NCI-H1436 (cell line): ENCODE measurements at places on chromosomes 4 and X.

- no peak for DNase-seq
Observed at GRCh38 chrX:38166478-38167083, 54.1 kb downstream of the SRPX start.

DNA sequence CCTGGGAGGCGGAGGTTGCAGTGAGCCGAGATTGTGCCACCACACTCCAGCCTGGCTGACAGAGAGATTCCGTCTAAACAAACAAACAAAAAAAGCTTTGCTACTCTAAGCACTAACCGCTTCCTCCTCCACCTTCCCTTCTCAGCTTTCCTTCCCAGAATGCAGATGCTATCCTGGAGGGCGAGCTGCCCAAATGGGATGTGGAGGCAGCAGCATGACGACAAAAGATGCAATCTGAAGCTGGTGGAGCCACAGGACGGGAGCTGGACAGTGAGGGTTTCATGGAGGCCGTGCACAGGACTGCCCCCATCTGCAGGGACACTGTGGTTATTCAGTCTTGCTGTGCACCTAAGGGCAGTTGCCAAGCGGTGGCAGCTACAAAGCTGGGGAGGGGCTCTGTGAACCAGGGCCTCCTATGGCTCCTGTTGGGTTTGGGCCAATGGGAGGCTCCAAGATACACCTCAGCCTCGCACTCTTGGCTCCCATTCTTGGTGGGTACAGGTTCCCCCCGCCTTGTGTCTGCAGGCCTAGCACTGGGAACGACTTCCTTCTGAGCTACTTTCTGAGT is 47.4 kb downstream of the WDR1 start:
- no peak for DNase-seq

- no peak for DNase-seq
Observed at GRCh38 chr4:77827343-77827742, 8.2 kb upstream of the CNOT6L start.

DNA sequence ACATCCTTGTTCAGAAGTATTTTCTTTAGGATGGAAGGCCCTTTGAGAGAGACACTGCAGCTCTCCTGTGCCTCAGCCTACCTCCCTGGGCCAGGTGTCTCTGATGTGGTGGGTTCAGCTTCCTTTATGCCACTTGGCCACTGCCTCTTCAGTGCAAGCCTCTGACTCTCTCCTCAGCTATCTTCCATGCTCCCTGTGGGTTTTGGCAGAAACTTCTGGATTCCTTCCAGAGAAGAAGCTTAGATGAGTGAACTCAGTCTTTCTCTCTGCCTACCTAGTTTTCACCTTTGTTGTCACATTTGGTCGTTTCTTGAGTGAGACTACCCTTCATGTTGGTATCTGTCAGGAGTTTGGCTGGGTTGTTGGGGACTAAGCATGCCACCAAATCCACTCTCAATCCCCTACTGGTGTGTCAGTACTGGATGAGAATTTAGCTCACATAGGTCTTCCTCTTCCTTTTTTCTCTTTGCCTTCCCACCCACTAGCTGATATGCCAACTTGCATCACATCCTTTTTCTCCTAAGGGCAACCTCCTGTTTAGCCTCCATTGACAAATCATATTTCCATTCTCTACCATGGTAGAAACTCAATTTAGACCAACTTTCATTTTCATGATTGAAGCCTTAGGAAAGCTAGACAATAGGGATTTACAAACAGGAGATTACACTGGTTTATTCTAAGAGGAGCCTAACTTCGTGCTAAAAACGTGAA is 32.0 kb downstream of the IL15 start:
- DNase-seq = no peak

GRCh38 chrX:47156611-47157520 is 11.8 kb downstream of the RBM10 start:
- DNase-seq = no peak

- DNase-seq = no peak
Observed at GRCh38 chr4:26525136-26525770, 35.0 kb upstream of the CCKAR start.

DNA sequence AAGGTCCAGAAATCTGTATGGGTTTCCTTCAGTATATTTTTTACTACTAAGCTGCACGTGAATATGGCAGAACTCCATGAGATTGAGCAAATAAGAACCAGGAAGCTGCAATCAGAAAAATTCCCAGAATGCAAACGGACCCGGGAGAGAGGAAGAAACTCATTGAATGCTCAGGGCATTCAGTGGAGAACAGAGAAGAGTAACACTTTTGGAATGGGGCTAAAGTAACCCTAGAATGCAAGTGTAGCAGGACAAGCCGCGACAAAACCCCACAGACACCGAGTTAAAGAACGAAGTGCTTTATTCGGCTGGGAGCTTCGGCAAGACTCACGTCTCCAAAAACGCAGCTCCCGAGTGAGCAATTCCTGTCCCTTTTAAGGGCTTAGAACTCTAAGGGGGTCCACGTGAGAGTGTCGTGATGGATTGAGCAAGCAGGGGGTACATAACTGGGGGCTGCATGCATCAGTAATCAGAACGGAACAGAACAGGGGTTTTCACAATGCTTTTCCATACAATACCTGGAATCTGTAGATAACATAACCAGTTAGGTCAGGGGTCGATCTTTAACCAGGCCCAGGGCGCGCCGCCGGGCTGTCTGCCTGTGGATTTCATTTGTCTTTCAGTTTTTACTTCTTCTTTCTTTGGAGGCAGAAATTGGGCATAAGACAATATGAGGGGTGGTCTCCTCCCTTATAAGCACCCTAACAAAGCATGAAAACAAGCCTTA is 56.4 kb downstream of the RAB28 start:
- no peak for DNase-seq

GRCh38 chrX:27976284-27976683 is 5.0 kb downstream of the DCAF8L1 start:
- no peak for DNase-seq

DNA sequence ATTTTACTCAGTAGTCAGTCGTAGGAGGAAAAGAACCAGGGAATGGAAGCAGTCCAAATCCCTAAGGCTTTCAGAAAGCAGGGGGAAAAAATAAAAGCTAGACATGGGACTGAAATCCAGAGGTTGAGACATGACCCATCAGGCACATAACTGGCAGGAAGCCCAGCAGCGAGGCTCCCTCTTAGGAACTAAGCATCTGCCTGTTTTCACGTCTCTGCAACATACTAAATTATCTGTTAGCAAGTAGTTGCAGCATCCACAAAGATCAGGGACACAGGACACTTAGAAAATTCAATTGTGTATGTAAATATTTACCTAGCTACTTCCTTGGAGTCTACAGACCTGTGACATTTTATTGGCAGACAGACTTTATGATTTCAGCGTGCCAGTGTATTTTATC is 118.0 kb upstream of the EDNRA start:
- no peak for DNase-seq

DNA sequence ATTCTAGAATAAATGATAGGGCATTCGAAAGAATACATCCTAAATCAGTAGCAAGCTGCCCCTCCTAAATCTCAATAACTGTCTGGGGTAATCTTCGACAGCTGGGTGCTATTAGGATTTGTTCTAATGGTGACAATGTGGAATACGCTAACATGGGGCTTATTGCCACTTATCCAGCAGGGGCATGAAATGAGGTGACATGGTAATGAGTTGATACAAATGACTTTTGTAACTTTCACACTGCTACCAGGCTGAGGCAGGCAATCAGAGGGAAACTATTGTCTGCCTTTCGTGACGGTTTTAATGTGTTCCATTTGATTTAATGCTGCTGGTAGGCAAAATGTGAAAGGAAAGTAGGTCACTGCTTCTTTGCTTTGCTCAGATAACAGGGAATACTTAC is 1047.4 kb upstream of the PABPC4L start:
- no peak for DNase-seq

GRCh38 chrX:153931748-153932147 is 3.1 kb downstream of the NAA10 start:
- DNase-seq = no peak

DNA sequence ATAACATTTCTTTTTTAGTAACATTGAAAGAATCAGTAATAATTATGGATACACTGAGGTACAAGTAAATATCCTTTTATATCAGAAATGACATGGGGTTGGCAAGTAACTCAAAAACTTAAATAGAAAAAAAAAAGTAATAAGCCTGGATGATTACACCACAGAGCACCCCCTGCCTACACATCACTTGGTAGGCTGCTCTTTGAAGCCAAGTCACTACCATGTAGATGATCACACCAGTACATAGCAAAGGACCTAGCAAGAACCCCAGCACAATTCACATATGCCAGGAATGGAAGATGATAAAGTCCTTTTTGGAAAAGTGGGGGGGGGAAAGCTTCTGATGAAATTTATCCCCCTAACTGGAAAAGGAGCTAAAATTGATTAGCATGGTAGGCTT is 56.9 kb downstream of the METTL14 start:
- no peak for DNase-seq

DNA sequence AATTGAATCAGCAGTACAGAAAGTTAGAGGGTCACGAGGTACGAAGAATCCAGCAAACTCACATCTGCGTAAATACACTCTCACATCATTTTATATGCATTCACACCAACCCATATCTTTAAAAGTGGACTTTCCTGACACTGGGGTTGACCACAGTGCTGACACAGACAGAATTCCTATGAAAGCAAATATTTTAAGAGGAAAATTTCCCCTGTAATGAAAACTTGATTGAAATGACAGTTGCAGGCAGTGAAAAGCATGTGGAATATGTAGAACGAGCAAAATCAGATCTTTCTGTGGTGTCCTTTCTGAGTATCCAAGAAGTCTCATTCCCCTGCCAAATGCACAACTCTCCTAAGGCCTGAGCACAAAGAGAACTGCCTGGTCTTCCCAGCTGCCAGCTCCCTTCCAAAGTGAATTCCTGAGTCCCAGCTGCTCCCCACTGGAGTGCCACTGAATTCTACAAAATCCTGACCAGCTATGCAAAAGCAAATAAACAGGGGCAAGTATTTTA is 50.5 kb upstream of the FAM9C start:
- no peak for DNase-seq
